ENCODE measurements at places on chromosomes 13 and 19.

DNA sequence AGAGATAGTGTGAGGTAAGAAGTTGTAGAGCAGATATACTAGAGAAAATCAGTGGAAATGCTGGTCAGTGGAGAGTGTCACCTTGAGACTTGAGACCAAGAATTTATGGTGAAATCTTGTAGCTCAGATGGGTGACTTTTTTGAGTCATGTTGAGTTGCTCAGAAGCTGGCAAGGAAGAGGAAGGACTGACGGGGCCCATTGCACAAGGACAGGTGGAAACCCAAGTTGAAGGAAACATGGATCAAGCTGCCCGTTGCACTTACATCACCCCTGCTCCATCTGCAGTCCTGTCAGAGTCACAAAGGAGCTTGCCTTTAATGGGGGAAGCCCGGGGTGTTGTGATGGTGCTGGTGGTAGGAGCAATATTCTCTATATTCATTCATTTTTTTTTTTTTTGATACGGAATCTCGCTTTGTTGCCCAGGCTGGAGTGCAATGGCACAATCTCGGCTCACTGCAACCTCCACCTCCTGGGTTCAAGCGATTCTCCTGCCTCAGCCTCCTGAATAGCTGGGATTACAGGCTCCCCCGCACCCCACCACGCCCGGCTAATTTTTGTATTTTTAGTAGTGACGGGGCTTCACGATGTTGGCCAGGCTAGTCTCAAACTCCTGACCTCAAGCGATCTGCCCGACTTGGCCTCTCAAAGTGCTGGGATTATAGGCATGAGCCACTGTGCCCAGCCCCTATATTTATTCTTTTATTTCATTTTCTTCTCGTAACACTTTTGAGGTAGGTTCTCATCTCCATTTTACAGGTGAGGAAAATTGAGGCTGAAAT lies 27.4 kb downstream of the UBAC2 start:
- no peak for DNase-seq

GRCh38 chr13:26310003-26310402 lies 56.1 kb downstream of the CDK8 start:
- DNase-seq = no peak

GRCh38 chr13:80695841-80696240 lies 354.9 kb upstream of the SPRY2 start:
- no peak for DNase-seq

GRCh38 chr13:95834134-95834765 lies 157.3 kb downstream of the DNAJC3 start:
- DNase-seq = peak; percentile 33

GRCh38 chr19:32168111-32168510 lies 177.3 kb upstream of the ZNF507 start:
- DNase-seq = no peak
